ENCODE measurements at places on chromosomes 3 and 15.

GRCh38 chr3:157871838-157872460 lies 234.3 kb downstream of the SHOX2 start:
- no peak for DNase-seq

GRCh38 chr3:195907684-195907933 lies 742 bp downstream of the TNK2 start:
- no peak for DNase-seq

GRCh38 chr3:37946531-37946889 lies 44.1 kb upstream of the VILL start:
- DNase-seq = no peak

DNA sequence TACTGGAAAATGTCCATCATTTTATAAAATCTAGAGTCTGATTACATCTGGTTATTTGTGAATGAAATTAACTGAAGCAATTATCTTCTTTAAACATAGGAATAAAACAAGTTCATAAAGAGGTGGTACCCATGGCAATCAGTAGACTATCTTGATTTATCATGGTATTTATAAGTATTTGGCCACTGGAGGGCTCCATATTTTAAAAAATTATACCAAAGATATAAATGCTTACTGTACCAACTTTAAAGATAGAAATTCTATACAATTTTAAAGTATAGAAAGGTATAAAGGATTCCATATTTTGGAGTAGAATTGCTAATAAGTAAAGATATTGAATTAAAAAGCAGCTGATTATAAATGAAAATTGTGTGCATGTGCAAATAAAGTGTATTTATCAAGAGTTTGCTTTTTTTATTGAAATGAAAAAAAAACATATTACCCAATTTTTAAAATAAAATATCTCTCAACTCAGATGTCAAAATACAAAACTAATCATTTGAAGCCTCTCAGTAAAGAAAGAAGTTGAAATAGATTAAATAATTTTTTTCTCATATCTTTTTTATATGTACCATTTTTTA lies 105.3 kb downstream of the BBX start:
- no peak for DNase-seq

- peak; percentile 86 for DNase-seq
These were observed 65.5 kb downstream of the ADCY5 start for GRCh38 chr3:123383091-123384053.
